ENCODE measurements at places on chromosomes 7 and 10.

GRCh38 chr10:3902809-3903410, 117.9 kb upstream of the KLF6 start:
- DNase-seq, result no peak

DNA sequence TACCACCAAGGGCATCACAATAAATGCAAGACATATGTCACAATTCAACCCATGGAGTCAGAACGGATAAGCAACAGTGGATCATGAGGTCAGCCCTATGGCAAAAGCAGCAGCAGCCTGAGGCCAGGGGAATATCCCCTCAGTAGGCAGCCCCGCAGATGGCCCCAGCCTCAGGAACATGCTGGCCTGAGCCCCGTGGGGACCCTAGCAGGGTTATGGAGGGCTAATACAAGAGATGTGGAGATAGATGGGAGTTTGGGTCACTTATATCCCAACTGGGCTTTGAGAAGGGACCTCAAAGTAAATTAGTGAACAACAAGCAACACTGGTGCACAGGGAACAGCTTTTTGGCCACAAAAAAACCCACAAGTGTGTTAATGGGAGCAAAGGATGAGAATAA, 9.1 kb downstream of the TMEM72 start:
- no peak for DNase-seq

DNA sequence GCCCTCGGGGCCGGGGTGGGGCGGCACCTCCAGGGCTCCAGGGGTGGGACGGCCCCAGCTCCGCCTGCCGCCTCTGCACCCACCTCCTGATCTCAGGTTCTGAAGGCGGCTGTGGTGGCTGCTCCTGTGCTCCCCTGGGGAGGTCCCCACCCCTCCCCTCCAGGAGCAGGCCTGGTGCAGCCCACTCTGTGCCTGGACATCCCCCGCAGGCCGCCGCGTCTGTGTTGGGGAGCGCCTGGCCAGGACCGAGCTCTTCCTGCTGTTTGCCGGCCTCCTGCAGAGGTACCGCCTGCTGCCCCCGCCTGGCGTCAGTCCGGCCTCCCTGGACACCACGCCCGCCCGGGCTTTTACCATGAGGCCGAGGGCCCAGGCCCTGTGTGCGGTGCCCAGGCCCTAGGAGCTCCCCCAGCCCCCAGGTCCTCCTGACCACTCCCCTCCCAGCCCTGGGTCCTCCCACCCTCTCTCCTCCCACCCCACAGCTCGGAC, 5.5 kb downstream of the CYP2W1 start:
- no peak for DNase-seq

- DNase-seq, result no peak
These were observed 186.8 kb upstream of the NEBL start for GRCh38 chr10:21083861-21084260.
